ENCODE measurements at places on chromosomes 12 and 14. TPM values are rescaled to one million over a fixed set of nuclear protein-coding genes. Genes with fewer than 3 reads are reported as not detected.

DNA sequence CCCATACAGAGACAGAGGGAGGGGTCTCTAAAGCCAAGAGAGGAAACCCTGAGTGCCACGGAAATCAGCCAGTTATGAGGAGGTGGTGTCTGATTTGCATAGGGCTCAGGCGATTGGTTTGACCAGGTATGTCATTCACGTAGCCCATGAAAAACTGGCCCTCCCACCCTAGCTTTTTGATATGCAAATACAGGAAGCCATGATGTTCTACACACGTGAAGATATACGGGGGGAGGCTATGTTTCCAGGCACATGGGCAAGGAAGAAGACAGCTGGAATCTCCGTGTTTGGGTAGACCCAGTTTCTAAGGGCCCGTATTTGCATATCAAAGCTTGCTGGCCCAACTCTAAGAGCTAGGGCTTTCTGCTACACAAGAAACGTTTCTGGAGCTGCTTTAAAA lies 717.8 kb upstream of the SEL1L start:
- DNase-seq, result no peak

DNA sequence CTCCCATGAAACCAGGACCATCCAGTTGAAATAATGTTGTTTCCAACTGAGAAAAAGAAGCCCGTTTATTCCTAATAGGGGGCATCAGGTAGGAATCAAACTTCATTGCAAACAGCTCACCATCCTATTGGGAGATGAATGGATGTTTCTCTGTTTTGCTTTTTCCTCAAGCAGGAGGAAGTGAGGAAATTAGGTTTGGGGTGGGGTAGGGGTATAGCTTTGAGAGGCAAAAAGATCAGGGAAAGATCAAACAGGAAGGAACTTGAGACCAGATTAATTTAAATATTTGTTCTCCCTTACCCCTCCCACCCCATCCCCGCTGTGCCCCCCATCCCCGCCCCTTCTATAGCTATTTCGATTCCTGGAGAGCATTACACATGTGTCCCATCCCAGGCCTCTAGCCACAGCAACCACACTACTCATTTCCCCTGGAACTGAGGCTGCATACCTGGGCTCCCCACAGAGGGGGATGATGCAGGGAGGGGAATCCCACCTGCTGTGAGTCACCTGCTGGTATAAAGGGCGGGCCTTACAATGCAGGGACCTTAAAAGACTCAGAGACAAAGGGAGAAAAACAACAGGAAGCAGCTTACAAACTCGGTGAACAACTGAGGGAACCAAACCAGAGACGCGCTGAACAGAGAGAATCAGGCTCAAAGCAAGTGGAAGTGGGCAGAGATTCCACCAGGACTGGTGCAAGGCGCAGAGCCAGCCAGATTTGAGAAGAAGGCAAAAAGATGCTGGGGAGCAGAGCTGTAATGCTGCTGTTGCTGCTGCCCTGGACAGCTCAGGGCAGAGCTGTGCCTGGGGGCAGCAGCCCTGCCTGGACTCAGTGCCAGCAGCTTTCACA lies at the start of gene IL23A:
Gene IL23A (plus strand): TSS at position 577 of the 850 bp plus-strand sequence. CDS start 161 bp downstream, at position 738.
- no peak for DNase-seq

GRCh38 chr12:25995906-25996305 lies 37.4 kb downstream of the RASSF8 start:
- no peak for DNase-seq

- no peak for DNase-seq
Observed at GRCh38 chr12:39440781-39441180, 2.1 kb downstream of the KIF21A start.

Gene RNASE3
- not detected for total RNA-seq

DNA sequence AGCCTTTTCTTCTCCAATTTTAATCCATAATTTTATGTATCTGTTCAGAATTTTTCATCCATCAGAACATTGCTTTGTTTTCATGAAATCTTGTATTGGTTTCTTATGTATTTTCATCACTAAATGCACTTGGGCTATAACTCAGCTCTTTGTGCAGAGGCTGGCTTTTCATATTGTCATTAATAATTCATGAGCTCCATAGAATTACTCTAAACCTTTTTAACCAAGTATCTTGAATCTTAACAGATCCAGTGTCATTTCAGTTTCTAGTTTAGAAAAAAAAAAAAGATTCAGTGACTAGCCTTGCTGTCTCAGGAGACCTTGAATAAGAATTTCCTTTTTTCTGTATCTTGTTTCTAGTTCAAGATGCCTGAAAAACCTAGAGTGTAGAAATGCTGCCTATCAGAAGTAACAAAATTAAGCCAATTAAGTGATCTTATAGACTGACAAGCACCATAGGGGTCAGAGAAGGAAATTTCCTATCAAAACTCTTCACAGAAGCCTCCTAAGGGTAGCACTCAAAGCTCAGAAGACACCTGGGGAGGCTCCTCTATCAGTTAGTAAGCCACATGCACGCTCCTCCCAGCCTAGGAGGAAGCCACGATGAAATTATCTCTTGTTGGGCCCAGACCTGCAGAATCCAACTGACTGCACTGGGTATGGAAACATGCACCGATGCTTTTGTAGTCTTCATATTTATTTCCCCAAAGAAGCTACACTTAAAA lies 163.4 kb downstream of the KICS2 start:
- DNase-seq, result no peak

DNA sequence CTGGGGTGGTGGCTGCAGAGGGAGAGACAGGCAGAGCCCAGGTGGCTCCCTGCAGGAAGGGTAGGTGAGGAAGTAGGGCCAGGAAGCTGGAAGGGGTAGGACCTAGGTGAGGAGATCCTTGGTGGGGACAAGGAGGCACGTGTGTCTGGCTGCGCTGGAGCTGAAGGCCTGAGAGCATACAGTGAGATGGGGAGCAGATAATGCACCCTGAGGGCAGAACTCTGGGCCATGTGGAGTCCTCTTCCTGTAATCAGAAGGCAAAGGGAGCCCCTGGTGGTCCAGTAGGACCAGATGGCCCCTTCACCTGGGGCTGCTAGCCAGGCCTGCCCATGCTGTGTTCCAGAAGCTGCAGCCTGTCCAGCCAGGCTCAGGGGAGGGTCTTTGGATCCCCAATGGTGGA lies 15.3 kb upstream of the KRT80 start:
- DNase-seq, result no peak

- no peak for DNase-seq
Observed at GRCh38 chr12:120412421-120412820, 25.5 kb upstream of the COX6A1 start.

- peak; percentile 70 for DNase-seq
Observed at GRCh38 chr12:116426391-116427136, 132.6 kb upstream of the MAP1LC3B2 start.

DNA sequence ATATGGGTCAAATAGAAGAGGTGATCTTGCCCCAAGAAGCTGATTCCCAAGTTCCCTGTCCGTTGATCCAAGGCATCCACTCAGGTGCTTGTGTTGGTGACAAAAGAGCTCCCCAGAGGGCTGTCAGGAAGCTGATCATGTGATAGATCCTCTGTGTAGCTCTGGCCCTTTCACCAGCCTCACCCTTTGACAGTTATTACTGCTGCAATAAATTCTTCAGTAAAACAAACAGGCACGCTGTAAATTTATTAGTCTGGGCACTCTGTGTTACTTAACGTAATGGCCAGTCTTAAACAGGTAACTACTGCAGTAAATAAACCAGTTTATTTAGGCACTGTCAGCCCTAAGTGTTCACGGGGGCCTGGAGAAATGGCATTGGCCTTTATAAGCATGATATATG lies 473.9 kb downstream of the BCL11B start:
- no peak for DNase-seq

DNA sequence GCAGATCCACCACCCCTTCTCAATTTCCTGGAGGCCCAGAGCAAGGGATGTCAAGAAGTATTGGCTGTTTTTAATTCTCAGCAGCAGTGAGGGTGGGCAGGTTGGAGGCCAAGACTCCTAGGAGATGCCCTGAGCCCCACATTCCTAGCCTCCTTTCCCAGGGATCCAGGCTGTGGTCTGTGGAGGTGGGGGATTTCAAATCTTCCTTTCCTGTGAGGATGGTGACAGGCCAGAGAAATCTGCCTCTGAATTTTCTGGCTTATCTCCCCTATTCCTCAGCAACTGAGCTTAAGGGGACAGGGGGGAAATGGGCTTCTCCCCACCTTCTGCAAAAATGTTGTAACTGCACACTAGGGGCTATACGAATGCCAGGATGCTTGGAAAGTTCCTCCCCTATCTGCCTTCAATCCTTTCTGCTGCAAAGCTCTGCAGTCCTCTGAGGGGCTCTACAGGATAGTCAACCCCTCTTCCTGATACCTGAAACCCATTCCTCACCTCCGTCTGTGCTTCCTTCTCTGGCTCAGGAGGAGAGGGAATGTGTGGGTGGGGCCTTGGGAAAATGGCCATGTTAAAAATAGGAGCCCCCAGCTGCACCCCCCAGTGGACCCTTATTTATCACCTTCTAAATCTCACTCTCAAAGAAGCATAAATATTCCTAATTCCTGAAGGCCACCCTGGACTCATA lies 6.6 kb downstream of the GPR84 start:
- DNase-seq, result no peak

DNA sequence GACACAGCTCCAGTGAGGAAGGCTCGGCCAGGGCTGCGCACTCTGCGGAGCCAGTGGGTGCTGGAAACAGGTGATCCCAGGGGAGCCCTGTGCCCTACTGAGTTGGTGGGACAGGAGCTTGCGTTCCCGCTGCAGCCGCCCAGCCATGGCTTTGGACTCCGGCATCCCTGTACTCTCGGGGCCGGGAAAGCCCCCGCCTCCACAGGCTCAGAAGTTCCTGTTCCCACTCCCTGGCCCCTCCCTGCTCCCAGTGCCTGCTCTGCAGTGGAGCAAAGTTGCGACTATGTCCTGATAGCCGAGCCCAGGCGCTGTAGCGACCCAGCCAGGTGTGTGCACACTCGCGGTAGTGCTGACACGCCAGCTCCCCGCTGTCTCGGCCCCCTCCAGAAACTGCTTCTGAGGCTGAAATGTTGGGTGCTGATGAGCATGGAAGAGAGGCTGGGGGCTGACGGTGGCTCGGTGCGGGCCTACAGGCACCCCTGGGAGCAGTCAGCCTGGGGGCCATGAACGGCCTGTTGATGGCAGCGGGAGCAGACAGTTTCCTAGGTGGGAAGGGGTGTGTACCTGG lies 344.6 kb upstream of the MGAT4C start:
- DNase-seq, result no peak

Gene SERPINA3
- 4.9 TPM for total RNA-seq

GRCh38 chr14:97271451-97271960 lies 474.3 kb downstream of the VRK1 start:
- peak; percentile 61 for DNase-seq

DNA sequence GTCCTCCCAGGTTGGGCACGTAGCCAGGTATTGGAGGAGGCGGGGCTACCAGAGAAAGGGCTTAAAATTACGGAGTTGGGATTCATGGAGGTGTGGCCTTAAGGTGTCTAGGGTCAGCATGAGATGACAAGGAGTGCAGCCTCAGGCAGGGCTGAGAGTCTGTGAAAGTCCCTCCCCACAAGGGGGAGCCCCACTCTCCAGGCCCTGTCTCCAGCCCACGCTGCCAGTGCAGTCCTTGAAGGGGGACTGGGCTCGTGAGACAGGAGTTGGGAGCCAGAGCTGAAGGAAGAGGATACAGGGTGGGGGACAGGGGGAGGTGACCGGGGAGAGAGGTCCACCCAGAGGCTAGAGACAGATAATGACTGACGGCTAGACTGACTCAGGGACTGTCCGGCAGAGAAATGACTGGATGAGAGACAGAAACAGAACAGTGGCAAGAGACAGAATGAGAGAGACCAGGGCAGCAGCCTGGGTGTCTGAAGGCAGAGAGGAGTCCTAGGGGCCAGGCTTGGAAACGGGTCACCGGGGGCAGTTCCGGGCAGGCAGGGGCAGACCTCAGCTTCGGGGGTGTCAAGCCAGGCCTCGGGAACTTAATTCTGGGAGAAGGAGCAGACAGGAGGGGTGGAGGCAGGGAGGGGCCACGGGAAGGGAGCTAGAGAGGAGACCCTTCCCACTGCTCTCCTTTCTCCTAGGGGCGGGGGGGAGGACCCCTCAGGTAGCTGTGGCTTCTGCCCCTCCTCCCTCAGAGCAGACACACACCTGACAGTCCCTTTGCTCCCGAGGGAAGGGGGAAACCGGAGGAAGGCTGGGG lies 970 bp downstream of the CDH24 start:
- peak; percentile 54 for DNase-seq

GRCh38 chr12:41402801-41403200 lies 214.7 kb downstream of the PDZRN4 start:
- no peak for DNase-seq

Data from lung (tissue), 17 donors.